ENCODE measurements at places on chromosomes 7 and 10. TPM values are rescaled to one million over a fixed set of nuclear protein-coding genes. Genes with fewer than 3 reads are reported as not detected.

AKR1D1 gene
- 0.09 TPM for polyA plus RNA-seq

CHRM2 gene
- polyA plus RNA-seq, result not detected

TMEM213 gene
- not detected for polyA plus RNA-seq

C10orf53 gene
- polyA plus RNA-seq, result not detected

GARIN1A gene
- polyA plus RNA-seq, result not detected

CRTAC1 gene
- not detected for polyA plus RNA-seq

XRCC2 gene
- polyA plus RNA-seq, result 8.3 TPM

SYT15B gene
- polyA plus RNA-seq, result not detected

WASL gene
- 3.5 TPM for polyA plus RNA-seq

ATOH7 gene
- not detected for polyA plus RNA-seq

NME8 gene
- polyA plus RNA-seq, result not detected

PAX4 gene
- polyA plus RNA-seq, result not detected

CFAP69 gene
- 1.2 TPM for polyA plus RNA-seq

ZYX gene
- polyA plus RNA-seq, result 57.8 TPM

BMPER gene
- 0.26 TPM for polyA plus RNA-seq

ACSM6 gene
- 0.21 TPM for polyA plus RNA-seq

MNX1 gene
- polyA plus RNA-seq, result 1.4 TPM

MYOF gene
- polyA plus RNA-seq, result 0.71 TPM

POLL gene
- 14.4 TPM for polyA plus RNA-seq

CALML3 gene
- polyA plus RNA-seq, result not detected

DNAH11 gene
- polyA plus RNA-seq, result 0.19 TPM

HOXA9 gene
- not detected for polyA plus RNA-seq

NEUROD6 gene
- not detected for polyA plus RNA-seq

GALNT17 gene
- not detected for polyA plus RNA-seq

OGDHL gene
- polyA plus RNA-seq, result 0.19 TPM

CLIP2 gene
- polyA plus RNA-seq, result 8.6 TPM

ADAM22 gene
- 7.1 TPM for polyA plus RNA-seq

DRGX gene
- not detected for polyA plus RNA-seq

ZNF365 gene
- not detected for polyA plus RNA-seq

DNAJB6 gene
- 107 TPM for polyA plus RNA-seq

MAGI2 gene
- not detected for polyA plus RNA-seq

NEURL1 gene
- polyA plus RNA-seq, result 0.04 TPM

DLG5 gene
- polyA plus RNA-seq, result 0.88 TPM

SPAM1 gene
- not detected for polyA plus RNA-seq

ZNF12 gene
- 9.1 TPM for polyA plus RNA-seq

GRM3 gene
- polyA plus RNA-seq, result 0.08 TPM

GPR85 gene
- polyA plus RNA-seq, result not detected

RELN gene
- not detected for polyA plus RNA-seq

CYP3A7 gene
- not detected for polyA plus RNA-seq

CTTNBP2 gene
- not detected for polyA plus RNA-seq

CYP2C19 gene
- polyA plus RNA-seq, result not detected

EPHB6 gene
- polyA plus RNA-seq, result not detected

HOXA13 gene
- polyA plus RNA-seq, result not detected

SPDYE2B gene
- 0.51 TPM for polyA plus RNA-seq

OR2A5 gene
- polyA plus RNA-seq, result not detected

GSDME gene
- polyA plus RNA-seq, result 242 TPM

PNLIPRP3 gene
- not detected for polyA plus RNA-seq

FAM24A gene
- not detected for polyA plus RNA-seq

SLC26A5 gene
- polyA plus RNA-seq, result 0.07 TPM

STOX1 gene
- polyA plus RNA-seq, result not detected

FOXI2 gene
- not detected for polyA plus RNA-seq
